Cortex of kidney (tissue), 1 donor: ENCODE measurements at places on chromosomes 3 and 15.

DNA sequence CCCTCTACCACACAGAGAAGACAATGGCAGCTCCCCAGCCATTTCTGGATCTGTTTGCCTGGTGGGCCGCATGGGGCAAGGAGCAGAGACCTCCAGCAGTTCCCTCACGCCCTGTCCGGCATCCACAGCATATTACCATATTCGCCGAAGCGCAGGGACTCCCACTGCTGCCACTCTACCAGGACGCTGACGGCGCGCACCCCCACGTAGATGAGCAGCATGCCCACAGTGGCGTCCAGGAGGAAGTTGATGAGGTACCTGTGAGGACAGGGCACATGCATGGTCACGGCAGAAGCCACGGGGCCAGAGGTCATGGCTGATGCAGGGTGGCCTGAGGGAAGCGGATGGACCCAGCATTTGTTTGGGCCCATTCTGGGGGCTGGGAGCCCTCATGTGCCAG lies 14.8 kb upstream of the MUSTN1 start:
- no peak for DNase-seq

GRCh38 chr3:4708230-4708629 lies 215.1 kb downstream of the ITPR1 start:
- no peak for DNase-seq

DNA sequence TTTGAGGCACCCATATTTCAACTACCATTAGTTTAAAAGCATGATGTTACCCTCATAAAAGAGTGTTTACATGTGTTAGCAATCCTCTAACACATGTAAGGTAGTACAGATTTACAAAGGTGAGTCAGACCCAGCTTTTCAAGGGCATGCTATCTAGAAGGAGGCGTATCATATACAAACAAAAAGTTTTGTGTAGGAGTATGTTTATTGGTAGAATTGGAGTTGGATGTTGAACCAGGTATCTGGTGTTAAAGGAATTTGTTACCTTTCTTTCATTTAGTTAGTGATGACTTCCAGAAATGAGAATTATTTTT lies 2.4 kb downstream of the HACD3 start:
- no peak for DNase-seq

GRCh38 chr3:26525013-26525412 lies 97.6 kb upstream of the LRRC3B start:
- DNase-seq, result no peak

DNA sequence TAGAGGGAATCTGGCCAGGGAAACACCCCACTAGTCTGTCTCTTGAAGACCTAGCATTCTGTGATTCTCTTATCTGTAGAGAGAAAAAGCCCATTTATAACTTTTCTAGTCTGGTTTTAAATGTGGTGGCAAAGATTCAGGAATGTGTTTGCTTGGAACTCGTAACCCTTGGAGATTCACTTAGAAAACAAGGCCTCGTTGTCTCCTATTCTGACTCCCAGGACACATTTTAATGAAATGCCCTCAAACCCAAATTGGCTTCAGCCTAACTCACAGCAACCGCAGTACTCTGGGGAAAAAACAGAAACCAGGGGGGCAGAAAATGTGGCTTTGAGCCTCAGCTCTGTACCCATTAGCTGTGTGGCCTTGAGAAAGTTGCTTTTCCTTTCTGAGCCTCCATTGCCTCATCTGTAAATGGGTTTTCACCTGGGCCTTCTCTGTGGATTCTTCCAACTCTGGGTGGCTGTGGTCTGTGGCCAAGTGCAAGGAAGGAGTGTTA lies 36.5 kb downstream of the RPLP1 start:
- DNase-seq, result no peak

DNA sequence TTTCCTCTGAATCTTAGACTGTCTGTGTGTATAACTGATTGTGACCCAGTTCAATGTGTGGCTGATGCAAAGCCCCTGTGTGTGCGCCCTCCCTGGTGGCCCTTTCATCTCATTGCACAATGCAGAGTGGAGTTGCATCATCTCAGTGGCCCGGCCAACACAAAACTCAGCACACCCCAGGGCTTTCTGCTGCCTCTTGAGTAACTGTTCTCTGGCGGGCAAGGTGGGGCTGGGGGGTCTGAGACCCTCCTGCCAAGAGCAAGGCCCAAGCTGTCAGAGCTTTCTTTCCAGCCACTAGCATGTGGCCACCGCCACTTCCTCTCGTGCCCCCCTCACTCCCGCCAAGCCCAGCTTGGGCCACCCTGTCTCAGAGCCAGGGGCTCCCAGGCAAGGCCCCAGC lies 80.7 kb upstream of the ALDH1L1 start:
- DNase-seq, result no peak

DNA sequence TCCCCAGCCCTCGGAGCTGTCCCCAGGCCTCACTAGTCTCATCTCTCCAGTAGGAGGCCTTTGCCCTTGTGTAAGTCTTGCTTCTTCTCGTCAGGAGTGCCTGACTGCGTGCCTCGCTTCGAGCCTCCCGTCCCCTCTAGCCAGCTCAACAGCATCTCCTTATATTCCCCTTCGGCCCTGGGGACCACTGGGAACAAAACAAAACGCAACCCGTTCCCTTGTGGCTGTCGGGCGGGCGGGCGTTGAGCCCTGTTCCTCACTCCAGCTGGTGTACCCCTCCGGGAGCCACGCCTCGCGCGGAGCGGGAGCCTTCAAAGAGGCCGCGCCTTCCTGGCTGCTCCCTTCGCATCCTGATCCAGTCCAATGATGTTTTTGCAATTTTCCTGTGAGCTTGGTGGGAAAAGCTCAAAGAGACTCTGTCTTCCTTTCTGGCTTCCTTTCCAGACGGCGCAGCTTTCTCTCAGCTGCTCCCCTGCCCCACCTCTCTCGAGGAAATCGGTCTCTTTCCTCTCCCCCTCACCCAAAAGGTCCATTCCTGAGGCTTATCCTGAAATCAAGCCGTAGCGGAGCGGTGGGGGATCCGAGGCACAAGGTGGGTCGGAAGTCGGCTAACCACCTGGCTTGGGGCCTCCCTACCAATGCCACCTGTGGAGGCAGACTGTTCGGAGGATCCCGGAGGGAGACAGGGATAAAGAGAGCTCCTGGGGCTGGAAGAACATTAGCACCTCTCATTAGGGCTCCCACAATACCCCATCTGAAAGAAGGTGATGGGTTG lies 33.4 kb upstream of the SRP14 start:
- no peak for DNase-seq

- DNase-seq, result no peak
These were observed 58.8 kb upstream of the SLC7A14 start for GRCh38 chr3:170644711-170645110.

GRCh38 chr15:88949734-88950400 lies 36.7 kb upstream of the MFGE8 start:
- DNase-seq, result no peak

GRCh38 chr3:26668171-26668570 lies 45.6 kb downstream of the LRRC3B start:
- no peak for DNase-seq

- DNase-seq, result no peak
These were observed 98.5 kb upstream of the C3orf80 start for GRCh38 chr3:160126761-160127160.

DNA sequence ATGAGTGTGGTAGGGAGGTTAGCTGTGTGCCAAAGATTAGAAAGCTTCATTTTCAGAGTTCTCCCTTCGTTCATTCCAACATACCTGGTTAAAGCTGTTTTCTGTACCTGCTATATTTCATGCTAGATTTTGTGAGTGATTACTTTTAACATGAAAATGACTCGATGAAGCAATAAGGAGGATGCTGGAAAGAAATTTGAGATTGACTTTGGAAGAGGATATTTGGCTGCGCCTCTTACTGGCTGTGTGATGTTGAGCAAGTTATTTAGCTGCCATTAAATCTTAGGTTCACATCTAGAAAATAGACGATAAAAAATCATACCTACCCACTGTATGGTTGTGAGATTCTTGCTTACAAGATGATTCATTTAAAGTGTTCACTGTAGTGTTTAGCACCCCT lies 288.7 kb downstream of the ZIC4 start:
- DNase-seq, result no peak

GRCh38 chr3:30048431-30048830 lies 558.0 kb upstream of the TGFBR2 start:
- no peak for DNase-seq

- DNase-seq, result no peak
These were observed 536.4 kb downstream of the UNC13C start for GRCh38 chr15:54514601-54515000.

DNA sequence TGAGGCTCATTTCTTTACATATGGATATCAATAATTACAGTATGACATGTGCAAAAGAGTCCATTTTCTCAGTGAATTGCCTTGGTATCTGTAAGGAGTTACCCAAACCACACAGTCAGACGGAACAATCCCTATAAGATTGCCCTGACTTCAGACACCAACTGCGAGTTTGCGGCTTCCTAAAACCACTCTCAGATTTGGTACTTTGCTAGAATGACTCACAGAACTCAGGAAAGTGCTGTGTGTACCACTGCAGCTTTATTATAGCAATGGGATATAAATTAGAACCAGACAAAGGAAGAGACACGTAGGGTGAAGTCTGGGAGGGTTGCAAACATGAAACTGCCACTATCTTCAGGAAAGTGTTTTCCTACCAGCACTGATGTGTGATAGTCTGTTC lies 45.8 kb upstream of the ATP13A3 start:
- no peak for DNase-seq

DNA sequence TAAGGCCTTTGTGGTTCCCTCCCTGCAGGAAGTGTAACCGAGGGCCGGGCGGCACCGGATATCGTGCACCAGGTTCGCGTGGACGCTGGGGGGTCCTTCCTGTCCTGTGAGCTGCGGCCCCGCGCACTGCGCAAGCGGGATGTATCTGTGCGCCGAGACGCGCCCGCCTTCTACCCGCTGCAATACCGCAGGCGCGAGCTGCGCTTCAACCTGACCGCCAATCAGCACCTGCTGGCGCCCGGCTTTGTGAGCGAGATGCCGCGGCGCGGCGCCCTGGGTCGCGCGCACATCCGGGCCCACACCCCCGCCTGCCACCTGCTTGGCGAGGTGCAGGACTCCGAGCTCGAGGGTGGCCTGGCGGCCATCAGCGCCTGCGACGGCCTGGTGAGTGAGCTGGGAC lies 35.9 kb downstream of the SAXO2 start:
- no peak for DNase-seq

DNA sequence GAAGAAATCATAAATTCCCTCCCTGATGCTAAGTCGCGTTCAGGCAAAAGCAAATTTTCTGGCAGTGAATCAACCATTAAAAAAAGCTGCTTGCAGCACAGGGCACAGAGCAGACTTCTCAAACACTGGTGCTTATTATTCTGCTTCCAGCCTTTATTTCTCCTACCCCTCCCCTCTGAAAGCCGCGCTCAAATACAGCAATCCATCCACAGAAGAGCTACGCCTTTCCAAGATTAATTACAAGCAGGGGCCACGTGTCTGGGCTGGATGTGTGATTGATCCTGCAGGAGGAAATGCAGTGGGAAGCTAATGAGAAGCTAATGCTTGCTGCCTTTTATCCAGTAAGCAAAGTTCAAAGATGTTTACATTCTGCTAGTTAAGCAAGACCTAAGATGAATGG lies 134.9 kb upstream of the TOPAZ1 start:
- no peak for DNase-seq

- DNase-seq, result no peak
These were observed 110.8 kb downstream of the VGLL4 start for GRCh38 chr3:11532931-11533391.

GRCh38 chr3:3194861-3195260 lies 15.4 kb upstream of the CRBN start:
- DNase-seq, result no peak

DNA sequence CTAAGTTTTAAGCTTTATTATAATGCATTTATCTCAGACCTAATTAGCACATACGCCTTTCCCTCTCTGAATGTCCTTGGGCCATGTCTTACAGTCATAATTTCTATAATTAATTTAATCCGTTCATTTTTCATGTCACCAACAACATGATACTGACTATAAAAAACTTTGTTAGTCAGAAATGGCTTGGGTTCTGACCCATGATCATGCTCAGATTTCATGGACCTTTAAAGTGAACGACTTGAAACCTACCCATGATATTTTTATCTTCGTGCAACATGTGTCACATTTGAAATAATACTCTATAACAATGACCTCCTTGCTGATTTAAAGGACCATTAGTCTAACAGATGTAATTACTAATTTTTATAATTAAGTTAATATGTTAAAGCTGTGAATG lies 1033.8 kb downstream of the DIPK2A start:
- DNase-seq, result no peak
